ENCODE measurements at places on chromosomes 16 and 17.

GRCh38 chr17:75565066-75565465 lies 22.5 kb upstream of the MYO15B start:
- DNase-seq, result no peak

- no peak for DNase-seq
These were observed 2.6 kb downstream of the GID4 start for GRCh38 chr17:18041776-18042175.

- no peak for DNase-seq
These were observed 29.8 kb downstream of the ARSG start for GRCh38 chr17:68320943-68321555.

DNA sequence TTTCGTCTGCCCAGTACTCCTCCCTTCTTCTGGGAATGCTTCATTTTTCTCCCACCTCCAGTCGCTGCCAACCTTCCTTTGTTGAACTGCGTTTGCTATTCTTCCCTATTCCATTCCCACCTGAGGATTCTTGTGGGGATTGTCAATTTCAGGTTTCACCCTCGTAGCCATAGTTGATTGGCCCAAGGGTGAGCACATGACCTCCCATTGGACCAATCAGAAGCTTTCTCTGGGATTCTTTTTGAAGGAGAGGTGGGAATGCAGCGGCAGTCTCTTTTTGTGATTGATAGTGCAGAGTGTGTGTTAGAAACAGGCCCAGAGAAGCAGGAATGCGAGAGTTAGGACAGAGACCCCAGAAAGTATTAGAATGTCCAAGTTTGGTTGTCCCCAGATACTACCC lies 49.1 kb upstream of the GPRC5B start:
- DNase-seq, result no peak

DNA sequence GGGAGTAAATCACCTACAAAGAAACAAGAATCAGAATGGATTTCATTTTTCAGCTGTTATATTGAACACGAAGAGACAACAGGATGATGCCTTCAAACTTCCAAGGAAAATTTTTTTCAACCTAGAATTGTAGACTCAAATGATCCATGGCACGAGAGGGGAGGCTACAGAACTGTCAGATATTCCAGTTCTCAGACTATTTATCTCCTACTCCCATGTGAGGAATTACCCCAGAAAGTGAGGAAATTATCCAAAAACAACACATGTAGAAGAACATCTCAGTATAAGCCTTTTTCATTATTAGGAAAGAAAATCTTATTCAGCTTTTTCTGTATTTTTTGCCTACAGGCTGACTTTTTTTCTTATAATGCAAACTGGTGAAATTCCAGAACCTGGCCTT lies 5.5 kb upstream of the ASGR2 start:
- DNase-seq, result no peak

- no peak for DNase-seq
These were observed 2.8 kb downstream of the MARVELD3 start for GRCh38 chr16:71628810-71629209.

- no peak for DNase-seq
These were observed 14.9 kb downstream of the FBF1 start for GRCh38 chr17:75925912-75926311.

DNA sequence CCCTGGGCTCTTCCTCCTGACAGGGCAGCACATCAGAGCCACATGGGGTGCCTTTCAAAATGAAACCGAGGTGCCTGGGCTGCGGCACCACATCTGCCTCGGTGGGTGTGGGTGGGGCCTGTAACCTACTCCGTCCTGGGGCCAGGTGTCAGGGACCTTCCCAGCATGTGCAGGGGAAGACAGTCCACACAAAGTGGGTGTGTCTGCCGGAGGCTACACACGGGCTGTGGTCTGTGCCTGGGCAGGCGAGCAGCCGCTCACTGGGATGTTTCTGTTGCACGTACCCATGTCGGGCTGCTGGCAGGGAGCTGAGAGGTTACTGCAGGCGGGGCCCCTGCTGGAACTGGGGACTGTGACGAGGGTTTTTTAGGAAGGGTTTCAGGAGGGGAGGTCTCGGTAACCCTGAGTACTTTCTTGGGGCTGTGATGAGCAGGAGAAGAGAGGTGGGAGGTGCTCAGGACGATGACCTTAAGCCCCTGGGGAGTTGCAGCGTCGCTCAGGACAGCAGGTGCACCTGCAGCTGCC lies 351.2 kb downstream of the SEC14L1 start:
- no peak for DNase-seq

DNA sequence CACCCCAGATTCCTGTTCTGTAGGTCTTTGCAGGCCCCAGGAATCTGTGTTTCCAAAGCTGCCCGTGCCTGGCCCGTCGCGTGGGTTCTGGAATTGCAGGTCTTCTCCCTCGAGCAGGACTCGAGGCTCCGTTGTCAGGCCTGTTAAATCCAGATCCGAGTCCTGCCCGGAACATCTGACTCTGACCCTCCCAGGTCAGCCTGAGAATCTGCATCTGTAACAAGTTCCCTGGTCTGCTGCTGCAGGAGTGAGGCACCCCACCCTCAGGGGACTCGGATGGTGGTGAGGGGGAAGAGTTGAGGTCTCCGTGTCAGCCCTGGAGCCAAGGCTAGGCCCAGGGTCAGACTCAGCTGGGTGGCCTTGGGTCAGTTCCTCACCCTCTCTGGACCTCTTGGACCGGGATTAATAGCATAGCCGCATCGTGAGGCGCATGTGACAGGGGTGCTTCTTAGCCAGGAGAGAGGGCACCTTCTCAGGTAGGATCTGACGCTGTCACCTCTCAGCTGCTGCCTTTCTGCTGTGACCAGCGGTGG lies 8.8 kb downstream of the SPIRE2 start:
- no peak for DNase-seq

DNA sequence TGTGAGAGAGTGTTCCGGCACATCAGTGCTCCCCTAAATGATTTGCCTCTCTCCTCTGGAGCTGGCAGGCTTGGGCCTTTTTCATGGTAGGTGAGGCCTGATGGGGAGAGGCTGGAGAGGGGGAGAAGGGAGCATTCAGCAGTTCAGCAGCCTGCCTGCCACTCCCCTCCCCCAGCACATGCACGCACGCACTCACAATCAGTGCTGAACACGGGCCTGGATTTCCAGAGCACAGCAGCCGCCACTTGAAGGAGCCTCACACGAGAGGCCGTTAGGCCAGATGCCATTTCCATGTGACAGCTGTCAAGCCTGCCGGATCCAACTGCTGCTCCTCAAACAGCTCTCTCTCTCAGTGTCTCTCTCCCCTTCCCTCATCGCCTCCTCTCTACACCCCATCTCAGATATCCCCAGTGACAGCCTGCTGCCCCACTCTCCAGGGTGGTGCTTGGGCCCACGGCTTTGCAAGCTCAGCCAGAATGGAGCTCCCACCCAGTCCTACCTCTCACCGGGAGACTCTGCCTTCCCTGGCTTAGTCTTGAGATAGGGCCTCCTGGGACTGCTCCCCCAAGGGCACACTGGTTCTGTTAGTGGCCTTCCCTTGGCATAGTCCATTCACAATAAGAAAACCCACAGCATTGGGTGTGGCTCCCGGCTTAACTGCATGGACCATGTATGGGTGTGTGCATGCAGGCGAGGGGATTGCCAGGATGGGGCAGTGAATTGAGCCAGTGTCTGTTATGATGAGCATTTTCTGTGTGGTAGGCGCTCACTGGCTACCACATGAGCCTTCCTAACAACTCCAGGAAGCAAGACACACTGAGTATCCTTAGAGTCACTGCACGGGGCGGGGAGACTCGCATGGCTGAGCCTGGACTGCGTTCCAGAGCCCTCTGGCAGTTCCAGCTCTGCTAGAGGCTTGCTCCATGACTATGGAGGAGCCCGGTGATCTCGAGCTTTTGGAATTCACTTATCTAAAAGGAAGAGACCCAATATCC lies 226.2 kb downstream of the CCDC182 start:
- DNase-seq, result no peak

DNA sequence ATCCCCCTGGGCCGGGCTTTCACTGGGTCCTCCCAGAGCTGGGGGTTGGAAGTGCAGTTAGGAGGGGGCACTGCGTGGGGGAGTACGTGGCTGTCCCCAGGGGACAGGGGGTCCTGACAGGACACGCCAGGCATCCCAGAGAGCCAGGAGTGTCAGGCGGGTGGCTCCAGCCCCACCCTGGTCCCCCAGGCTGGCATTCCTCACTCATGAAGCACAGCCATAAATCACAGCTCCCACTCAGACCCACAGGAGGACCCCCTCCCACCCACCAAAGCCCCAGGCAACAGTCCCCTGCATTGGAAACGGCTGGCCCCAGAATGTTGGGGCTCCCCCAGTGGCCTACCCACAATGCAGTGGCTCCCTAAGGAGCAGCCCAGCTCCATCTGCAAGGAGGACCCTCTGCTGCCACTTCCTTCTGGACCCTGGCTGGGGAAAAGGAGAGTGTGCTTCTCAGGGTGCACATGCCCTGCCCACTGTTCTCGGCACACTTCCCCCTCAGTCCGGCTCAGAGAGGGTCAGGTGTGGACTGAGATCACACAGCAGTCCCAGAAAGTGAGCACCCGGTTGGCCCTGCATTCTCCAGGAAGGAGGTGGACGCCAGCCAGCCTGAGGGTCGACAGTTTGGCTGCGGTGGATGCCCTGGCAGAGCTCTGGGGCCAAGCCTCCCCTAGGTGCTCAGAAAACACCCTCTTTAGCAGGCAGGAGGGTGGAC lies 7.3 kb upstream of the FOXN1 start:
- no peak for DNase-seq

- DNase-seq, result no peak
These were observed 505.8 kb downstream of the KCNJ2 start for GRCh38 chr17:70675070-70675590.

DNA sequence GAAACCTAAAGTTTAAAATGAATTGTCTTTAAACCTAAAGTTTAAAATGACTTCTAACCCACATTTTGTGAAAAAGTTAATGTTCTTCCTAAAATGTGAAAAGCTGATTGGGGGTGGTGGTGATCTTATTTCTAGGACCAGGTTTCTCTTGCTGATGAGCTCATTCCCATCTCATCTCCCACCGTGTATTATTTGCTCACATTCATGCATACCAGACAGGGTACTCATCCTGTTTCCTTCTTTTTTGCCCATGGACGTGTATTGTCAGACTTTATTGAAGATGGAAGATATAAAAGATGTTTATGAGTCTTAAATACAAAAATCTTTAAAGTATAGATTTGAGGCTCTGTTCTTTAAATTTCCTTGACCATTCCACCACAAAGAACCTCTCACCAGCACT lies 70.1 kb upstream of the MPHOSPH6 start:
- no peak for DNase-seq

- DNase-seq, result no peak
These were observed 114.2 kb upstream of the MON1B start for GRCh38 chr16:77076839-77077238.

GRCh38 chr17:41777574-41778188 lies 8.8 kb downstream of the JUP start:
- no peak for DNase-seq

DNA sequence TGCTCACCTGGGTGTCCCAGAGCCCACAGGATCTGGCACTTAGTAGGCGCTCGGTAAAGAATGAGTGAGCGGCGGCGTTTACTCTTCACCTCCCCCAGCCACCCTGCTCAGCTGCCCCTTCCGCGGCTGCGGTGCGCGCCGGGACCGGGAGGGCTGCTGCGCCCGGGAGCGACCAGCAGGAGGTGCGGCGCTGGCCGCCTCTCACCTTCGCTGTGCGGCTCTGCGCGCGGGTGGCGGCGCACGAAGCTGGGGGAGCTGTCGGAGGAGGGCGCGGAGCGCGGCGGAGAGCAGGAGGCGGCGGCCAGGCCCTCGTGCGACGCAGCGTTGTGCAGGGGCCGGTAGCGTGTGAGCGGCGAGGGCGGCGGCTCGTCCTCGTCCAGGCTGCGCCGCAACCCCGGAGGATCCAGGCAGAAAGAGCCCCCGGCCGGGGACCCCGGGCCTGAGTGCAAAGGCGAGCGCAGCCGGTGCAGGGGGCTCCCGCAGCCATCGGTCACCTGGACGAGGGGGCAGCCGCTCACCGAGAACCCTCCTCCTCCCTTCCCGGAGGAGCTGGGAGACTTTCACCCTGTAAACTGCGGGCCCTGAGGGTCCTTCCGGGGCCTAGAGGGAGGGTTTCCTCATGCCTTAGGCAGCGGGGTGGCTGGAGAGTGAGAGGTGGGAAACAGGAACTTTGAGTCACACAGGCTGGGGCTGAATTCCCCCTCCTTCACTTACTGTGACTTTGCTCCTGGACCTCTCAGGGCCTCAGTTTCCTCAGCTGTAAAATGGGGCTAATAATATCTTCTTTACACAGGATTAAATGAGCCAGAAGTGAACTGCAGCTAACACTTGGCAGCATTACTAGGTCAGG lies 12.5 kb downstream of the SAMD14 start:
- no peak for DNase-seq

- no peak for DNase-seq
These were observed 1436.1 kb upstream of the GOT2 start for GRCh38 chr16:60170196-60170595.

DNA sequence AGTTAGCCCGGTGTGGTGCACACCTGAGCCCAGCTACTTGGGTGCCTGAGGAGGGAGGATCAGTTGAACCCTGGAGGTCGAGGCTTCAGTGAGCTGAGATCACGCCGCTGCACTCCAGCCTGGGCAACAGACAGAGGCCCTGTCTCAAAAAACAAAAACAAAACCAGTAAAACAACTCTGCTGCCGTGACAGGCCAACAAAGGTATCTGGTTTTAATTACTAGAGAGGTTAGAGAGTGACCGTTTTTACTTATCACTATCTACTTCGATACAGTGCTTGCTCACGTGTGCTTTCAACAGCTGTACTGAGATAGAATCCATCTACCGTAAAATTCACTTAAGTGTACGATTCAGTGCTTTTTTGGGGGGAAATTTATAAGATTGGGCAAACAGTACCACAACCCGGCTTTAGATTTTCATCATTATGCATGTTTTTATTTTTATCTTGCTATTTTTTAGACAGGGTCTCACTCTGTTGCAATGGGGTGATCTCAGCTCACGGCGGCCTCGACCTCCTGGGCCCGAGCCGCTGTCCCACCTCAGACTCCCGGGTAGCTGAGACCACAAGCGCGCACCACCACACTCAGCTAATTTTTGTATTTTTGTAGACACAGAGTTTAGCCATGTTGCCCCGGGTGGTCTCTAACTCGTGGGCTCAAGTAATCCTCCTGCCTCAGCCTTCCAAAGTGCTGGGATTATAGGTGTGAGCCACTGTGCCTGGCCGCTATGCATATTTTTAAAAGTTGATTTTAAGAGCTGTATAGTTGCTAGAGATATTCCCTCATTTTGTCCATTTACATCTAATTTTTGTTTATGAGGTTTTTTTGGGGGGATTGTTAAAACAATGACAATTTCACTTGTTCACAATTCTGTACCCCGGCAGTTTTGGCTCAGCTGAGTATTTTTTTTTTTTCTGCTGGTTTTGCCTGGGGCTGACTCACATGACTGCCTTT lies 30.9 kb downstream of the SERPINF1 start:
- no peak for DNase-seq

DNA sequence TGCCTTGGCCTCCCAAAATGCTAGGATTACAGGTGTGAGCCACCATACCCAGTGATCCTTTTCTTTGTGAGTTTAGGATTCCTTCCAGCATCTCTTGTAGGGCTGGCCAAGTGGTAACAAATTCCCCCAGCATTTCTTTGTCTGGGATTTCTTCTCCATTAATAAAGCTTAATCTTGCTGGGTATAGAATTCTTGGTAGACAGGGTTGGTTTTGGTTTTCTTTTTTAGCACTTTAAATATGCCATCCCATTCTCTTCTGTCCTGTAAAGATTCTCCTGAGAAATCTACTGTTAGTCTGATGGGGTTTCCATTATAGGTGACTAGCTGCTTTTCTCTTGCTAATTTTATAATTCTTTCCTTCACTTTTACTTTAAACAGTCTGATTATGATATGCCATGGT lies 173.0 kb upstream of the TOM1L1 start:
- DNase-seq, result no peak

- no peak for DNase-seq
These were observed 136.3 kb upstream of the CHMP6 start for GRCh38 chr17:80855196-80855947.
